ENCODE measurements at places on chromosomes 11 and 22.

DNA sequence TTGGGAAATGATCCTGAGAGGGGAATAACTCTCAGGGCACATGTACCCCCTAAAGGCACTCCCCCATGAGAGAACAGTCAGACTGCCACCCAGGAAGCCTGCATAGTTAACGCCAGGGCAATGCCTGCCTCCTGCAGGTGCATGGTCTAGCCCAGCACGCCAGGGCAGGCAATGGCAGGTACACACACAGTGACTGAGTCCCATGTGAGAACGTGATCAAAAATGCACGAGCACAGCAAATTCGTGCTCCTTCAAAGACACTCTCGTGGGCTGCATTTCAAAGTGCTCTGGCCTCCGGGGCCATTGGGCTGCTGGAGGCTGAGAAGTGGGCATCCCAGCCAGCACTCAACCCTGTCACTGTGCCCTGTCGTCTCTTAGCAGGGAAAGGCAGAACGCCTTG, 79.7 kb downstream of the SHANK2 start:
- no peak for DNase-seq

DNA sequence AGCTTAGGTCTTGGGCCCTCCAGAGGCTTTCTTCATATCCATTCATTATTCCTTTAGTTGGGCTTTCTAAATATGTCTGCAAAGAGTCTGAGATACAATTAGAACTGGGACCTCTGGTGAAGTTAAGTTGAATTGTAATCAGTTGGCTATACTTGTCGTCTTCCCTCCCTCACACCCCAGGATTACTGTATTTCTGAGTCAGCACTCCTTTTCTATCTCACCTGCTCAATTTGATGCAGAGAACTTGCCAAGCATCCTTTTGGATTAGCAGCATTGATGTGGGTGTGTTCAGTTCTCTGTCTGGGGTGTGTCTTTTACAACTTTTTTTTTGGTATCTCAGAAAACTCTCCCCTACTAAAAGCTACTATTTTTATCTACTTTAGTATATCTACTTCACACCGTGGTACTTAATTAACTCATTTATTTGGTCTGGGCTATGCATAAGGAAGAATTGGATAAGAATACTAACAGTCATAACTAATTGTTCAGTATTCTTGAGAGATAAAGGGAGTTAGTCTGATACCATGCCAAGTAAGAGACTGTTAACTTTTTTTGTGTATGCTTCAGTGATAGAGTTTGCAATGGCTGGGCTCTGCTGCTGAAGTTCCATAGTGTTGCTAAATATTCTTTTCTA, 15.1 kb downstream of the CTNND1 start:
- no peak for DNase-seq

- DNase-seq: no peak
Measured at GRCh38 chr11:9601876-9602199, 28.4 kb downstream of the WEE1 start.

- no peak for DNase-seq
Measured at GRCh38 chr11:101880222-101880621, 34.6 kb upstream of the CEP126 start.

GRCh38 chr22:42863349-42863961, 6.4 kb upstream of the ARFGAP3 start:
- no peak for DNase-seq

GRCh38 chr22:19757140-19757984, 3.2 kb upstream of the TBX1 start:
- no peak for DNase-seq

DNA sequence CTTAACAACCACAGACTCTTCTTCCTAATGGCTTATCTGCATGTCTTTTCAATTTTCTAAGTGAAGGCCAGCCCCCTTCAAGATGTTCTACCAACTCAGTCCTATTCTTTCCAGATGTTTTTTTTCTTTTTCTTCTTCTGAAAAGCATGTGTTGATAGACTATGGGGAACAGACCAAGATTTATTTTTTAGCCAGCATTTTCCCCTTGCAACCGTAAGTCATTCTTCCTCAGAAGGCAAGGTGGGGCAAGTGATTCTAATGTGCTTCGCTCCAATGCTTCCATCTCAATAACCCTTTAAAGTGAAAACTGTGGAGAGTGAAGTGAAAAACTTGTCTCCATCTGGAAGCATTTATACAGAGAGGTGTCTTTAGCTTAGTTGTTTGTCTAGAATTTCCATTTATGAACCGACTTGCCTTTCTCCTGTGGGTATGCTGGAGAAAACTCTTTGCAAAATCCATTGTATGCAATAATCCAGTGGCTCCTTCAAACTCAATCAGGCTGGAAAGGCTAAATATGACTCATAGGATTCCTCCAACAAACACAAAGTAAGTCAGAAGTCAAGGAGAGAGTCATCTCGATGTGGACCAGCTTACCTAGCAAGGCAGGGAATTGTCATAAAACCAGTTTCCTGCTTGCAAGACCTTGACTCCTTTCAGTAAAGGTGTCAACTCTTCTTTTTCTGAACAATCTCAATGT, 83.7 kb downstream of the MAML2 start:
- no peak for DNase-seq

DNA sequence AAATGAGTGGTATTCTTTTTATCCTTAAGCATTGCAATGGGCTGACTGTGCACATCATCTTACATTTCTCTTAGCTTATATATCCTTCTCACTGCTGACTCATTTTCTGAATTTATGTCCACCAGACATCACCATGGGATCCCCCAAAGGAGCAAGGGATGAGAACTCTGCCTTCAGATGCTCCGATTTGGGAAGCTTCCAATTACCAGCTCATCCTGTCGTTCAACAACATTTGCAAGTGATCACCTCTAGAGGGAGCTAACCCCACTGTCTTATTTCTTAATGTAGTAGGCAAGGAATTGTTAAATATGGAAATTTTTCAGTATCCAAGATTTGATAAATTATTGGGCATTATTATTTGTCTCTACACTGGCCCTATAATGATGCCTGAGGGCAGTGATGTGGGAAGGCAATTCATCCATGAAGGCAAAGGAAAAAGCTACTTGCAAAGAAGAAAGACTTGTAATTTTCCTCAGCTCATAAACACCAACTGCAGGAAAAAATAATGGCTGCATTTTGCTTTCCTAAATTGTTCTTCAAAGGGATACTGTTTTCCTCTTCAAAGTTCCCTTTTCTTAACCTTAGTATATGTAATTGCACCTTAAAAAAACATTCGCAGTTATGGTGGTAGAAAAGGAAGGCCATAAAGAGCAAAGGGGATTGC, 102.4 kb upstream of the FSHB start:
- DNase-seq: no peak

DNA sequence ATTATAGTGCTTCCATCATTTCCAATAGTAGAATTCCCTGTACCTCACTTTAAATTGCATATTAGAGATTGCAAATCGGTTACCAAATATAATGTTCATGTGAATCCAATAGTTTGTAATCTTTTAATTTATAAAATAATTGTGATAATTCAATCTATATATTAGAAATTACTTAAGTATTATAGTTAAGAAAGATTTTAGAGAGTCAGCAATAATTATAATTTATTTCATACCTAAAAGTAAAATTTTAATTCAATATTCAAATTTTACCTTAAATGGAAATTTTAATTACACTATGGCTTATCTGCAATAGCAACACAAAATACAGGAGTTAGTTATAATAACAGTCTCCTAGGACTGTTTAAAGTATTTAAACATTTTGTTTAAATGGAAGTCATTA, 13.5 kb downstream of the CCDC179 start:
- no peak for DNase-seq

GRCh38 chr11:1586699-1587098, 1.6 kb upstream of the KRTAP5-1 start:
- DNase-seq: no peak

- DNase-seq: no peak
Measured at GRCh38 chr11:79244241-79244772, 196.5 kb downstream of the TENM4 start.

GRCh38 chr11:113351480-113351879, 36.1 kb upstream of the ANKK1 start:
- no peak for DNase-seq

- DNase-seq: no peak
Measured at GRCh38 chr22:46541536-46541935, 4.1 kb upstream of the CELSR1 start.

DNA sequence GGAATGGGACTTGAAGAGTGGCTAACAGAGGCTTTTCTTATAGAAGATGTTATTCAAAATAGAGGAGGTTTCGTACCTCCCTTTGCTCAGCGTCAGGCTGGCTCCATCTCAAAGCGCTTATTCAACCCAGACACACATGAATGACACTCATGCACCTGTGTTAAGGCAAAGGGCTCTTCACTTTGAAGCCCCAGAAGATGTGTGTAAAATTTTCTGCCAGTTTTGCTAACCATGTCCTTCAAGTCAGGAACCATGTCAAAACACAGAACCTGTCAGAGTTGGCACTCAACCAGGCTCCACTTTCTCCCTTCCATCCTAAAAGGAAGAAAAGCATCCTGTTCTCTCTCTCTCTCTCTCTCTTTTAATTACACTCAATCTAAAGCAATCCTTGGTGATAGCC, 352.8 kb upstream of the NARS2 start:
- no peak for DNase-seq

DNA sequence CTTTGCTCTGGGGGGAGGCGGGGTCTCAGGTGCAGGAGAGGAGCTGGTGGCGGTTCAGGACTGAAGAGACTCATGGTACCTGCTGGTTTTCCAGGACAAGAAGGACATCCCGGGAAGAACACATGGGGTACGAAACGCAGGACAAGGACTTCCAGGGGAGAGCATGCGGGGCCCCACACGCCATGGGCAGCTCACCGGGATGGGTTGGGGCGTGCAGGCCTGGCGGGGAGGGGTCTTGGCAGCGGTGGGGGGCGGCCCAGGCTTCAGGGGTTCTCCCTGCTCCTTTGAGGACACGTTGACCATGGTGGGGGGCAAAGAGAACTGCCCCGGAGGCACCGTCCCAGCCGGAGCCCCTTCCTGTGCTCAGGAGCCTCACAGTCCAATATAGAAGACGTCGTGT, 673.2 kb downstream of the BRD1 start:
- DNase-seq: no peak

DNA sequence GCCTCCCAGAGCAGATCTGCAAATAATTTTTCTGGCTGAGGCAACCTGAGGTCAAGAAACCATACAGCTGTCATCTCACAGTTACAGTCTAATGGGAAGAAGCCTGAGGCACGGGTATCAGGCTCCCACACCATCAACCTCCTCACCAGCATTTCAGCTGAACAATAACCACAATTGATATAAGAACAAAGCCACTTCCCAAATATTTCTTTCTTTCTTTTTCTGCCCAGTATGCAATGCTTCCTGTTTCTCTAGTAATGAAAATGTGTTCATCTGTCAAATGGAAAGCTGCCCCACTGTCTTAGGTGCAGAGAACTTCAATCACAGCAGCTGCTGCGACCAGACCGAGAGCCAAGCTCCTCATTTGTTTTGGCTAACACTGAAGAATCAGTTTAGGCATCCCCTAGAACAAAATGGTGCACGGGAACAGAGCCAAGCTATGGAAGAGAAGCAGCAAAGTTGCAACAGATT, 108.4 kb downstream of the BLID start:
- no peak for DNase-seq

GRCh38 chr11:111937461-111937769, 272 bp downstream of the DIXDC1 start:
- no peak for DNase-seq

- no peak for DNase-seq
Measured at GRCh38 chr22:42788021-42788420, 67.4 kb upstream of the A4GALT start.

- no peak for DNase-seq
Measured at GRCh38 chr11:67441098-67441563, 2.1 kb downstream of the CORO1B start.

- DNase-seq: no peak
Measured at GRCh38 chr22:43901976-43902643, 10.3 kb upstream of the PNPLA5 start.

DNA sequence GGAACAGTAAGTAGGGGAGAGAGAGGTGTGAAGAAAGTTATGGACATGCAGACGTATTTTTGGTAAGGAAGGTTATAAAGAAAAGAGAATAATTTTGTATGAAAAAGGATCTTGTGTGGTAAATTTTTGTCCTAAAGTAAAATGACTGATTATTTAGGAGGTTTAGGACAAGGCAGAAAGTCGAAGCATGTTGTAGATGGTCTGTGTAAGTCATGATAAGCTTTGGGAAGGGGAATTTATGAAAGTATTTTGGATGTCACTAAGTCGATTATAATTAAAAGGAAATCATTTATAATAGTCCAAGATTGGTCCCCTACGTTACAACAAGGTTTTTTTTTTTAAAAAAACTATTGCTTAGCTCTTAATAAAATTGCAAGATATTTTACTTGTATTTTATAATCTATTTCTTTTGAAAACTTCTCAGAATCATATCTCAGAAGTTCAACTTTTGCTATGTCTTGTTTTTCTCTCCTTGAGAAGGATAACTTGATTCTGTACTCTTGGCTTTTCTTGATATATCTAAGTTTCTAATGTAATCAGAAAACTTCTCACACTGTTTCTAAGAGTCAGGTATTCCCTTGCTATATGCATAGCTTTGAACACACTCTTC, 10.9 kb upstream of the CABP2 start:
- DNase-seq: no peak

- no peak for DNase-seq
Measured at GRCh38 chr11:27497284-27497866, 9.2 kb downstream of the LIN7C start.

DNA sequence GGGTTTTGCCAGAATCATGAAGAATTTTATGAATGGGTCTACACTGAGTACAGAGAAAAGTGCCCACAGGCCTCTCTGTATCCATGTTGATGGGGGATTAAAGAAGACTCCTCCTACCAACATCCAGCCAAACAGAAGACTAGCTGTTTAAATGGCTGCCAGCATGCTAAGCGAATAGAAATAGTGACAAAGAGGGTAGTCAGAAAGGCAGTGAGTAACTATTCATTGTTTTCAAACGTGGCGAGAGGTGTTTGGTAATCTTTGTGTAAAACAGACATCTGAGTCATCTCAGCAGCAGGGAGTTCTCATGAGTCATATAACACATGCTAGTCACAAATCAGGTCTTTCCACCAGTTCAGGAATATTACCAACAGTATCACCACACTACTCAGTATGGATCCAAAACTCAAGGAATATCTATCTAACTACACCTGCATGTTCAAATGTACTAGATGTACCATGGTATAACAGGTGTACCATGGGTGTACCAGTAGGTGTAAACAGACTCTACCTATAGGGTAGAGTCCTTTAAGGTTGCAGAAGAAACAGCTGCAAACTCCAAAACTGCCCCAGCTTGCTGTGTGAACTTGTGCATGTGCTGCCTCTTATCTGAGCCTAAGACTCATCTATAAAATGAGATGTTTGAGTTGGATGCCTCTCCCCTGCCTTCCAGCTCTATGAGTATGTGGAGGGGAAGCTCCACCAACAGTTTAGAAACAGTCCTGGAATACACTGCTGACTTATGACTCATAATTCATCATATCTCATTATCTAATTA, 82.0 kb downstream of the SLC1A2 start:
- DNase-seq: no peak

DNA sequence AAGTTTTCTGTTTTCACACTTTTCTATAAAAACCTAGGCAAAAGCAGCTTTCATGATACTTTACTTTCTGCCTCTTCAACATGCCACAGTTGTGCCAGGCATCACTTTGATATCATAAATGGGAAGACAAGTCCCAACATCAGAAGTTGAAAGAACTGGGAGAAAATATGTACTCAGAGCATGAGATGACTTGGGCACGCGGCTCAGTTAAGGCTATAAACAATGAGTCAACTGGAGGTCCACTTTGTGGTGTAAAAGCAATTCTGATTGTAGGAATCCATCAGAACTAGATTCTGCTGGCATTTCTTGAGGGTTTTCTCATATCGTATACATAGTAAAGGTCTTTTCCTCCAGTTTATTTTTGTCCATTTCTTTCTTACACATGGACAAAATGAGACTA, 109.7 kb upstream of the USP47 start:
- no peak for DNase-seq
